CD4-positive, alpha-beta memory T cell (primary cell): ENCODE measurements at places on chromosomes 4 and X.

DNA sequence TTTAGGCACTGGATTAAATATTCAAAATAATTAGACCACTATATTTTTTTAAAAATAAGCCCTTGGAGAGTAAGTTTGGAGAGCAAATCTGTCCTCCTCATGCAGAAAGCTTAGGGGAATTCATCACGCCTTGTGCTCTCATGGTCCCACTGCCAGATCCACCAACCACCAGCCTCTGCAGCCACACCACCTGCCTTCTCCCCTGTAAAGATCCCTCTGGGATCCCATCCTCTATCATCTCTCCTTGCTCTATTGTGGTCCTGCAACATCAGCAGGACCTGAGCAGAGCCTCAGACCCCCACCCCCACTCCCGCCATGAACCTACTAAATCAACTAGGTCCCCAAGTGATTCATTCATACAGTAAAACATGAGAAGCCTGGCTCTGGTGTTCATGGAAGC is 482.6 kb upstream of the GALNT7 start:
- no peak for DNase-seq

DNA sequence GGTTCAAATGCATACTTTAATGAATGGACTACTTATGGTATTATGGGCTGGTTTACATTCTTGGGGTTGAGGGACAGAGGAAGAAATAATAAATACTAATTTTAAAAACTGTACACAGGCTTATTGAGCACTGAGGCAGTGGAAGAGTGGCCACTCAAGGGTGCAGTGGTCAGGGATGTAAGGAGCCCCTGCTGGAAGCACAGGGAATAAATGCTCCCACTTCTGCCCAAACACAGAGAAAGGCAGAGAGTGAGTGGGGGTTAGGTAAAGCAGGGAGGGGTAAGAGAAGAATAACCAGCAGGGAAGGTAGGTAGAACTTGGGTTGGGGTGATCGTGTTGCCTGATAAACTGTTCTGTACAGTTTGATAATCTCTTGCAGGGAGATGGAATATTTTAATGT is 60.0 kb downstream of the GAB1 start:
- no peak for DNase-seq

GRCh38 chrX:50447535-50447934 is 23.1 kb downstream of the DGKK start:
- no peak for DNase-seq

DNA sequence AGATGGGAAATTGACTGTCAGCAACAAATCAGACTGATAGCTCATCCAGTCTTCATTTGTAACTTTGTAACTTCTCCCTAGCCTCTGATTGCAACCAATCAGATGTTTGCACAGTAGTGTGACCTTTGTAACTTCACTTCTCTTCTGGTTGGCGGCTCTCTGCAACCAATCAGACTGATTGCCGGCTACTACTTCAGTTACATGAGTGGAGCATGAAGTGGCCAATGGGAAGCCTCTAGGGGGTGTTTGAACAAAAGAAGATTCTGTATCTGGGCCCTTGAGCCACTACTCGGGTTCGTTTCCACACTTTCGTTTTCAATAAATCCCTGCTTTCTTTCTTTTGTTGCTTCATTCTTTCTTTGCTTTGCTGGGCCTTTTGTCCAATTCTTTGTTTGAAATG is 1285.8 kb downstream of the TECRL start:
- DNase-seq = no peak

- DNase-seq = no peak
These were observed 14.6 kb downstream of the HDX start for GRCh38 chrX:84487365-84488353.

DNA sequence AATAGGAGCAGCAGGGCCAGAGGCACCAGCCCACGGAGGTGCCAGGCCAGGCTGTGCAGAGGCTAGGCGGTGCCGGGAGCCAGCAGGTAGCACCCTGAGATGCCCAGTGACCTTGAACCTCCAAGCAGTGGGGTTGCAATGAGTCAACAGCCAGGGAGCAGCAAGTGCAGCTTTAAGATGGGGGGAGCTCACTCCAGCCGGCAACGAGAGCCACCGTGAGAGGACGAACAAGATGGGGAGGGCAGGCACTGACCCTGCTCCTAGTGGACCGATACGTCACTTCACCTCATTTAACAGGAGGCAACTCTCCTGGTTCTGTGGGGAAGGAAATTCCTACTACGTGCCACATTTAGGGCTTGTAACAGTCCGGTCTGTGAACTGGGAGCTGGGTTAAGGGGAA is 4.8 kb downstream of the LETM1 start:
- DNase-seq = no peak

DNA sequence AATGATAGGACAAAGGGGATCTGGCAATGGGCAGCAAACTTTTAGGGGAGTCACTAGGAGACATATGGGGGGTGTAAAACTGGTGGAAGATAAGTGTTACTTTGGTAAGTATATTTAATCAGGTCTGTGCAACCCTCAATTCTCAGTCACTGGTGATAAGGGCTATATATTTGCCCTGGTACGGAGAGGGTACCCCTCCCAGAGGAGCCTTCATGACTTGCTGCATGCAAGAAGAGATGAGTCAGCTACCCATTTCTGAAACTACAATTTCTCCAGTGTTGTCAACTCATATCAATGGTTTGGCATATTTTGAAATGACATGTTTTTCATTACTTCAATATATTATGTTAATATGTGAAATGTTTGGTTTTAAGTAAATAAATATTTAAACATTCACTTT is 14.3 kb downstream of the SMARCAD1 start:
- no peak for DNase-seq

DNA sequence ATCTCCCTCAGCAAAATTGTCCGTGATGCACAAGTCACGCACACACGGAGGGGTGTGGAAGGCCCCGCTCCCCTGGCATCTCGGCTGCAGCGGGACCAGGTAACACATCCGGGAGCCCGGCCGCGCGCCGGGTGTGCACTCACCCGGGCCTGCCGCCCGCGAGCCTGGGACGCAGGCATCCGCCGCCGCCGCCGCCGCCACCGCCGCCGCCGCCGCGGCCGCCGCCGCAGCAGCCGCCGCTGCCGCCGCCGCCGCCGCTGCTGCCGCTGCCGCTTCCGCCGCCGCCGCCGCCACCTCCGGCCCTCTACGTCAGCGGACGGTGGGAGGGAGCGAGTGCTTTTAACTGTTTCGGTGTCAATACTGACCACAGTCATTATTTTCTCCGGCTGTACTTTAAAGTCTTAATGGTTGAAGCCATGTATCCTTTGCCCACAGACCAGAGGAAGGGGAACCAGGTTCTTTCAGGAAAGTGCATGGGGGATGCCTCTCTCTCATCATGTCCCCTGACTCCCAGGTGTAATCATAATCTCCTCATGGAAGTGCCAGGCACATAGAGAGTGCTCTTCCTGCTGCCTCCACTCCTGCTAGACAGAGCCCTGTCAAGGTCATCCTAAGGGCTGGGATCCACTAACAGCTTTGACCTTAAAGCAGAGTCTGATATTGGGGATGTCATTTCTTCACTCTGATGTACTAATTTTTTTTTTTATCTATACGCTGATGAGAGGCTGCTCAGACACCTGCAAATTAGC is 38.0 kb downstream of the MAGEE2 start:
- peak; percentile 17 for DNase-seq

- peak; percentile 53 for DNase-seq
These were observed at the start of gene PCYT1B for GRCh38 chrX:24647257-24648058. Gene PCYT1B (minus strand): TSS chrX:24647347. CDS start chrX:24647105, 242 bp downstream.

DNA sequence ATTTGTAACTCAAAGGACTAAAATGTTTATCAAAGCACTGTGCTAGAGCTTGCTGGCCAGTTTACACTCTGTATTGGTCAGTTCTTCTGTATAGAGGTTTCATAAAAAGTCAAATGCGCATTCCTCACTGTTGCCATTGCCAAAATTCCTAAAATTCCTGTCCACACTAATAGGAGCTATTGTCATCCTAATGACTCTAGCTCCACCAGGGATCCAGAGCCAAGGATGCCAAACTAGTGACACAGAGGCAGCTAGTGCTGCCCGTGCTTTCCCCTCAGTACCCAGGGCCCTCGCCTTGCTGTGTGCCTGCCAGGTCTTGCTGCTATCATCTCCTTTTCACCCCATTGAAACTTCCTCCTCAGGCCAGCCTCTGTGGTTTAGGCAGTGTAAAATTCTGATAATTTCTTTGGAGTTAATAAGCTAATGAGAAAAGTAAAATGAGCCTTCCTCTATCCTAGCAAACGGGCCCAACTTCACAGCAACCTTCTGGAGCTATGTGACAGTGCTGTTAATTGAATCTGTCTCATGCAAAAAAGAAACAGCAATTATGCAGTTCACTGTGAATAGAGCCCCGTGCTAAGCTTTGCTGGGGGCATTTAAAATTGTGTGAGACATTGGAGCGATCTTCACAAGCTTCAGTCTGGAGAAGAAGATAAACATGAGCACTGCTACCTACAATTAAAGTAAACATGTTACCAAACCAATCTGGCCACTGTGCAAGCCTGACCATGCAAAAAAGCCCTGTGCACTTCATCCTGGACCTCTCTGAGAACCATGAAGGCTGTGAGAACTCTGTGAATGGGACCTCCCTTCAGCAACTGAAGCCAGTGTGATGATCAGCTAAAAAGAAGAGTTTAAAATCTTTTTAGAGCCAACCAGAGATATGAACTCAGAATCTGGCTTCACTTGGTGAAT is 43.1 kb upstream of the FGF2 start:
- DNase-seq = no peak

DNA sequence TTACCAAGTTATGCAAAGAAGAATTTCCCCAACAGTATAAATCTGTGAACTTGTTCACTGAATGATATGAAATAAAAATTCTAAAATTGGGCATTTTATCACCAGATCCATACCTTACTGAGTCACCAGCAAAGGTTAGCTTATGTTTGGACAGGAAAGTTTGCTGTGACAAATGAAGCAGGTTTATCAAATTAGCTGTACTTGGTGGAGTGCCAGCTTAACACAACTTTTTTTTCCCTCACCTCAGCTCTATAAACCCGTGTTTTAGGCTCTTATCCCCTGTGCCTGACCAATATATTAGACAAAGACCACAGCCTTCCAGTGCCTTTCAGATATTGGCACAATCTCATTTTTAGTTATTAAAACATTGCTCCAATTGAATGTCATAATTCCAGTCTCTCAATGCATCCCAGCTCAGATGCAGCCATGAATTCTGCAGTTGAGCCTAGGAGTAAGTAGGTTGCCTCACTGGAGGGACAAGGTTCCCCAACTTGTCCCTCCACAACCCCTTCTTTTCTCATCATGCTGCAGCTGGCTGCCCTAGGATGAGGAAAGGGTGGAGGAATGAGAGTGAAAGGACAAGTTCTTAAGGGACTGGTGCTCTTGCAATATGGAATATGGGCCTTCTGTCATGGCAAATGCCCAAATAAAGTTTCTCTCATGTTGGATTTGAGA is 27.0 kb upstream of the PDGFC start:
- no peak for DNase-seq

DNA sequence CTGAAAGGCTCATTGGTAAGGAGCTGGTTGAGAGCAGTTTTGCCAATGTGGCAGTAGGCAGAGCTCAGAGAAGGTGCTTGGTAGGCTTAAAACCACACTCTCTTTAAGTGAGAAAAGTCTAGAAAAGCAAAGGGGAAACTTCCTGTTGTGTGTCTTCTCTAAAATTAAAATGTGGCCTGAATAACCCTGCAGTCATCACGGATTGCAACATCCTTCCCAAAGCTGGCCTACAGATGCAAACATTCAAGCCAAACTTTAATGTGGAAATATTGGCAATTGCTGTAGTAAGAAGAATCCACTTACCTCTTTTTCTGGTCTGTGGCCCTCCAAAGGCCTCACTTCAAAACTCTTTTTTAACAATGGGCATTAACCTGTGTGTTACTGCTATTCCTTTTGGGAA is 348.5 kb downstream of the OPHN1 start:
- no peak for DNase-seq
